ENCODE measurements at places on chromosomes 6 and 20.

DNA sequence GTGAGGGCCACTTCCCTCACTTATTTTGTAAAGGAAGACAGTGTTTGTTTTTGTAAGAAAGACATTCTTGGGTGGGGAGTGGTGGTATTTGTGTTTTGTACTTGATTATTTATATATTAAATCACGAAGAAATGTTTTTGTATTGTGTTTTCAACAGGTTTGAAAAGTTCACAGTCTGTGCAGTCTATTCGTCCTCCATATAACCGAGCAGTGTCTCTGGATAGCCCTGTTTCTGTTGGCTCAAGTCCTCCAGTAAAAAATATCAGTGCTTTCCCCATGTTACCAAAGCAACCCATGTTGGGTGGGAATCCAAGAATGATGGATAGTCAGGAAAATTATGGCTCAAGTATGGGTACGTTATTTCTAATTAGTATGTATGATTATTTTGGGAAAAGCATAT, 137.2 kb downstream of the NCOA3 start:
- no peak for DNase-seq

DNA sequence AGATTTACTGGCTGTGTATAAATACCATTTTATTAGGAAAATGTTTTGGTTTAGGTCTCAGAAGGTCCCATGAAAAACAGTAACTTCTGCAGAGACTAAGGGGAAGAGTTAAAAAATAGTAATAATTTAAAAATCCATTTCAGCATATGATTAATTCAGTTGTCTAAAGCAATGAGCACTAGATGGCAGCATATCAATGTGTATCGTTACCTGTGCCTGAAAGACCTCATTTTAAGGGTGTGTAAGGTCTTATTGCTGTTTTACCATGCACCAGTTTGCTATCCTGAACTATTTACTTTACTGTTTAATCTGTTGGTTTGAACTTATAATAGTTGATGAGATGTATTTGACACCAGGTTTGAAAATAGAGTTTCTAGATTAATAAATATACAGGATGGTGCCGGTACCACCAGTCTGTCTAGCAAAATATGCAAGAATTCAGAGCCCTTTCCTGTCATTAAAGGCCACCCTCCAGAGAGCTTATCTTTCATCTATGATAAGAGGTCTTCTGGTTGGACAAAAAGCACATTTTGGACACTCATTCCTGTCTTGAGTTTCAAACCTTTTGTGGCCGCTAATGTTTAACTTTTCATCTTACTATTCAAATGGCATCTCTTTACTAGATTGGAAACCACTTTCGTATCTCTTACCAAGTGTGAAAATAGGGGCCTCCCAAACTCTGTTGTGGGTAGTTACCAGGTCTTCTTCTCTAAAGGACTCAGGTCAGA, 8.9 kb upstream of the AHI1 start:
- DNase-seq = peak; percentile 15

- DNase-seq = no peak
Observed at GRCh38 chr6:142863981-142864380, 81.0 kb downstream of the HIVEP2 start.

DNA sequence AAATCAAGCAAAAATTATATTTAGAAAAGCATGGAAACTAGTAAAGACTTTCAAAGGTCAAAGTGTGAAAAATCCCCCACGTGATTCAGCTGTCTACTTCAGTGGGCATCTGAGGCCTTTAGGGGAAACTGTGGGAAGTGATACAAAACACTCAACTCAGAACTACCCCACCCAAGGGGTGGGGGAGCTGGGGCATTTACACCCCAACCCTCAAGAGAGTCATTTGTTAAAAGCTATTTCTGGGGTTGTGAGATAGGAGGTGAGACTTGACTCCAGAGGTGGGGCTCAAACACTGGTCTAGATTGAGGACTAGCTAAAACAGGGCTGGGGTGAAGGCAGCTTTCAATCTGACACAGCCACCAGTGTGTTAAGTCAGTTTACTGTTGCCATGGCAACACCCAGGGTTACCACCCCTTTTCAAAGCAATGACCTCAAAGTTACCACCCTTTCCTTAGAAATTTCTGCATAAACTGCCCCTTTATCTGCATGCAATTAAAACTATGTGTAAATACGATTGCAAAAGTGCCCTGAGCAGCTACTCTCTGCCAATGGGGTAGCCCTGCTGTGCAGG, 9.9 kb upstream of the GTSF1L start:
- DNase-seq = no peak

DNA sequence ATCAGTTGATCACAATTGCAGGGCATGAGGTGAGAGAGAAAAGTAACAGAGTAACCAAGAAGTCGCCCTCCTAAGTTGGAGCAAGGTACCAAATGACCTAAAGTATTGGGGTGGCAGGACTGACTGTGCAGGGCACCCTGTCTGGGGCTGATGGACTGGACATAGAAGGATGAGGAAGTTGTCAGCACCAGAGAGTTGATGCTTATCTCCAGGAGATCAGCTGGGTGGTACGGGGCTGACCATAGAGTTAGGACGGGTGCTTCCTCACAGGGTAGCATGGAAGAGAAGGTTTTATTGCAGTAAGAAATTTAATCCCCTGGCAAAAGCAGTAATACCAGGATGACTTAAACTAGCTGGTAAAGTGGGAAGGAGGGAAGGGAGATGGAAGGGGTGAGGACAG, 66.7 kb downstream of the TMEM170B start:
- DNase-seq = no peak

DNA sequence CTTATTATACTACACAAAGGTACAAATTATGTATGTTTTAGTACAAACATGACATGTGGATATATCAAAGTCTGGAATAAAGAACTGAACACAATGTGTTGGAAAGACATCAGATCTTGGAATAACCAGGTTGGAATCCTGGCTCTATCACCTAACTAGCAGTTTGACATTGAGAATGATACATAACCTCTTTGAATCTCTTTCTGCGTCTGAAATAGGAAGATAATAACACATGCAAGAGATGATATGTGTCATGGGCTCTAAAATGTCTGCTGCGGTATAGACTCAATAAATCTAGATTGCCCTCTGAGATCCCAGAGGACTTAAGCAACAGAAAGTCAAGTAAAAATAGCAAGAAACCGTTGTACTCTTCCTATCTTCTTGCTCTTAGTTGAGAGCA, 66.8 kb upstream of the CCN2 start:
- DNase-seq = no peak

- DNase-seq = no peak
Observed at GRCh38 chr6:46760925-46761324, 14.2 kb downstream of the ANKRD66 start.

DNA sequence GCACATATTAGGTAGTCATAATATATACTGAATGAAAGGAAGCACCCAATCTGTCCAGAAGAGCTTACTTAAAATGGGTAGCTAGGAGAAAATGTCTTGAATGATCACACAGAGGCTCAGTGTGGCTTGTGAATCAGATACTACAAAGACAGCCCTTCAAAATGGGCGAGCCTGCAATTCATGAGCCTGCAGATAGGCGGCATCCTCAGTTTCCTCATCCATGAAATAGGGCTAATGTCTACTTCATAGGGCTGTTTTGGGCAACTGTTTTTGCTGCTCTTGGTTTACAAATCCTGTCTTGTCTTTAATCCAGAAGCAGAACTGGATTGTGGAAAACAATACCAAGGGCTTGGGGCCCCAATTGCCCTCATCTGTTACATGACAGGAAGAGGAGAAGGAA, 129.3 kb upstream of the KCNK16 start:
- DNase-seq = no peak

- no peak for DNase-seq
Observed at GRCh38 chr6:35492258-35492973, 4.5 kb downstream of the TEAD3 start.

DNA sequence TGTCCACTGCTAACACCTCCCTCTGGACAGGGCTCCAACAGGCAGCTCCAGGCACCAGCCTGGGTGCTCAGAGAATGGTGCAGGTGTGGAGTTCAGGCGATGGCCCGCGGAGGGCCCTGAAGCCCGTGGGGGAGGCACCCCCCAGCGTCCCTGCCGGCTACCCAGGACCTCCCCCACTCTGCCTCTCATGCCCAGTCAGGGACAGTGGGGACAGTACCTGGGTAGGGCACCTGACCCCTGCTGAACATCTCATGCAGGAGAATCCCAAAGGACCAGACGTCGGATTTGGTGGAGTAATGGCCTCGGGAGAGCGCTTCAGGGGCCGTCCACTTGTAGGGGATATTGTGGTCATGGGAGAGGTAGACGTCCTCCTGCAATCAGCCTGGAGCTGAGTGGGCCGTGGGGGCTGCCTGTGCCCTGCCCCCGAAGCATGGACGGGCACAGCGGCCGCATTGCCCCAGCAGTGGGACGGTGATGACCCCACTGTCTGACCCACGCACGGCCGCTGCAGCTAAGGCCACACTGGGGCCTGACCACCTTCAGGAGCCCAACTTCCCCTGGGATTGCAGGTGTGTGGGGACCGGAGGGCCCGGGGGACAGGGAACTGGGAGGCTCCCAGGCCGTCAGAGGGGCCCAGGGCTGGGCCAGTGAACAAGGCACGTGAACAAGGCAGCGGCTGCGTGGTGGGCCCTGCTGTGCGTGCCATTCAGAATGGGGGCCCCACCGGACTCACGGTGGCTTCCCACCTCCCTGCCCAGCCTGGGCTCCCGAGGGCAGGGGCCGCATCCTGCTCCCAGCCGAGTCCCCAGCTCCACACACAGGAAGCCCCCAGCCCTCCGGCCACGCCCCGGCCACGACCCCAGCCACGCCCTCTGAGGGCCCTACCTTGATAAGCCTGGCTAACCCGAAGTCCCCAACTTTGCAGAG, 7.1 kb downstream of the PTK6 start:
- no peak for DNase-seq

All from KG1 (cell line).